ENCODE measurements at places on chromosomes 1 and 21.

GRCh38 chr21:43290421-43291346 is 121.9 kb downstream of the CRYAA start:
- no peaks in the 10 kb centered on the region for H3K36me3 ChIP-seq
- no peak overlapping the region for H3K4me3 ChIP-seq
- H3K4me1 ChIP-seq, result peaks cover 27% of the 10 kb centered on the region
- DNase-seq, result no peak

DNA sequence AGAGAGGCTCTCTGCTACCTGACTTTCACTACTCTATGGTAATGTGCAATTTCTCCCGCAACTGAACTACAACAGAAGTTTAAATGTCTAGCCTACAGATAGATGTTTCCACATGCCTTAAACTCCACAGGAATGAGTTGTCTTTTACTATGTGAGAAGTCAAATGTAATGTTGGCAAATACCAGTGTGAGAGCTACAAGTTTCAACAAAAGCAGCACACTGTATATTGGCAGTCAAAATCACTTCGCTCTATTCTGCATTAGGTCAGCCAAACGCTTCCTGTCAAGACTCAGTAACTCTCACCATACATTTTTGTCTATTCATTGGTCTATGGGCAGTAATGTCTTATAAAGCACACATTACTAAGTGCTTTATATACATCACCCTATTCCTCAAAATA is 41.9 kb downstream of the LUZP1 start:
- H3K4me1 ChIP-seq, result peaks cover 15% of the 10 kb centered on the region
- no peak for DNase-seq
- no peak overlapping the region for H3K4me3 ChIP-seq
- no peaks in the 10 kb centered on the region for H3K27me3 ChIP-seq
- no peak overlapping the region for H3K27ac ChIP-seq
- no peaks in the 10 kb centered on the region for H3K36me3 ChIP-seq

DNA sequence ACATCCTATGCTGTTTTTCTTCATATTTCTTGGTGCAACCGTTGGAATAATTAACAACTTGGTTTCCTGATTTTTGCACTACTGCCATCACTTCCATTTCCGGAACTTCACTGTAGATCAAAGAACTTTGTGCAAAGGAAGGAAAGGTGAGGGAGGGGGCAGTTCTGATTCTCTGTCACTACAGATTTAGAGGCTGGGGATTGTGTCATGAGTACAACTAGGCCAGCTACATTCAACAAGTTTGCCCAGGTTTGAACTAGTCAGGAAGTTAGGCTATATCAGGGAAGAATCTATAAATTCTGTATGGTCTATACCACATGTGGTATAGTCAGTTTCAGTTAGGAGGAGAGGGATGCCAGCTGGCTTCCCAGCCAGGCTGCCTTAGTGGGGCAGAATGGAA is 84.2 kb downstream of the RGL1 start:
- H3K4me3 ChIP-seq, result no peak overlapping the region
- H3K36me3 ChIP-seq, result no peaks in the 10 kb centered on the region
- no peak overlapping the region for H3K27ac ChIP-seq

- H3K27ac ChIP-seq, result no peak overlapping the region
- H3K36me3 ChIP-seq, result no peaks in the 10 kb centered on the region
- H3K27me3 ChIP-seq, result no peaks in the 10 kb centered on the region
- no peak for DNase-seq
- H3K4me1 ChIP-seq, result no peaks in the 10 kb centered on the region
Measured at GRCh38 chr1:179924268-179924667, 30.3 kb upstream of the CEP350 start.

DNA sequence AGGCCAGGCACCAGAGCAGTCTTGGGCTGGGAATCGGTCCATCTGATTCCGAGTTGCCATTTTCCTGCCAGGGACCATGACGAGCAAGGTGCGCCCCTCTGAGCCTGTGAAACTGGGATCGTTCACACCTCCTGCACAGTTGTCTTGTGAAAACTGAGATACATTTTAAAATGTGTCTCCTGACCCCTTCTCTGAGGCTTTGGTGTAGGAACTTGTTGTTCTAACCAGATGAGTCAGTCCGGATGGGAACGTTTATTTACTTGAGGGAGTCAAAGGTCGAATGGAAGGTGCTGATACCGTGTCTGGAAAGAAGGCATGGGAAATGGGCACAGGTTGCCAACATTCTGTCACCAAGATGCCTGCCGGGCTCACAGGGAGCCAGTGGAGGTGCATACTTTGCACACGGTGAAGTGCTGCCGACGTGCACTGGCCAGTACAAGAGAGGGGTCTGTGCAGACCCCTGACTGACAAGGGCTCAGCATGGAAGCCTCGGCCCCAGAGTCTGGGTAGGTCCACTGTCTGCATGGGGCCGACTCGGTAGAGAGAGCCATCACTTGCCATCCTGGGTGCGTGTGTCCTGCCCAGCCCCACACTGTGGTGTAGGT is 7.4 kb upstream of the KCNN3 start:
- H3K27me3 ChIP-seq, result no peaks in the 10 kb centered on the region
- H3K36me3 ChIP-seq, result no peaks in the 10 kb centered on the region
- H3K27ac ChIP-seq, result no peak overlapping the region
- H3K4me1 ChIP-seq, result peaks cover 12% of the 10 kb centered on the region
- H3K4me3 ChIP-seq, result no peak overlapping the region

GRCh38 chr1:96955307-96956012 is 233.9 kb downstream of the PTBP2 start:
- no peak for DNase-seq
- H3K27me3 ChIP-seq, result no peaks in the 10 kb centered on the region
- H3K27ac ChIP-seq, result no peak overlapping the region

DNA sequence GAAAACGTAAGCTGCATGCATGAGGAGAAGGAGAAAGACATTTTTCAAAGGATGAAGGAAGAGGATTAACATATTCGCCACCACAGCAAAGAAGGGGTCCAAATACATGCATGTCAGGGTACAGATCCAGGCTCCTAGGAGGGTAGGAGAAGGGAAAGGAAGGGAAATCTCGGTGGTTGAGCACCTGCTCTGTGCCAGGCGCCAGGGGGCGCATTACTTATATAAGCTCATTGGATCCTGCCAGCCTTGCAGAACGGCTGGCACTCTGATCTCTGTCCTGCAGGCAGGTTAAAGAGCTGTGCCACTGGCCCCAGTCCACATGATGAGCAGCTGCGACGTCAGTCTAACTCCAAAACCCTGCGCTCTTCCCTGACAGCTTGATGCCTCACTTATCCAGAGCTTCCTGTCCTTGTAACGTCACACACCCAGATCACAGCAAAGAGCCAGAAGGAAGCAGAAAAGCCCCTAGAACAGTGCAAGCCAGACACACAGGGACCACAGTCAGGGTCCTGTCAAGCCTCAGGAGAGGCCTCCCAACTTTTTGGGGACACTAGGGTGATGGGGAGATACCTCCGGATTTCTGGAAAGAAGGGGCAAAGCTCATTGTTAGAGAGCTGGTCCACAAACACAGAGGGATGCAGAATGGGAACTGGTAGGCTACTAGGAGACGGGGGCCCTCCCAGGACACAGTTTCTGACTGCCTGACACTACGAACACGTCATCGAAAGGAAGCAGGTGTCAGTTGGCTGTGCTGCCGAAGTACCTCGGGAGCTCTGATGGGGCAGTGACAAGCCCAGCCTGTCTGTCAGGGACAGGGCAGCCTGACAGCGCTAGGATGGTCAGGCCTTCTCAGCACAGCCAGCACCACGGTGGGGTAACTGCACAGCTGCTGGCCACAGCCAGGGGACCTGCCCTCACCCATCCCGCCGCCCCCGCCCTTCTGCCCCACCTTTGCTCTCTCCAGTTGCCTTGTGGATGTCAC is 99.1 kb downstream of the BEND5 start:
- peak; percentile 44 for DNase-seq
- no peaks in the 10 kb centered on the region for H3K36me3 ChIP-seq
- H3K27ac ChIP-seq, result no peak overlapping the region
- no peaks in the 10 kb centered on the region for H3K27me3 ChIP-seq

GRCh38 chr1:233253832-233254331 is 41.6 kb downstream of the PCNX2 start:
- H3K4me3 ChIP-seq, result no peak overlapping the region
- H3K27me3 ChIP-seq, result no peaks in the 10 kb centered on the region
- H3K36me3 ChIP-seq, result no peaks in the 10 kb centered on the region
- H3K4me1 ChIP-seq, result peaks cover 41% of the 10 kb centered on the region
- DNase-seq, result peak; percentile 45

DNA sequence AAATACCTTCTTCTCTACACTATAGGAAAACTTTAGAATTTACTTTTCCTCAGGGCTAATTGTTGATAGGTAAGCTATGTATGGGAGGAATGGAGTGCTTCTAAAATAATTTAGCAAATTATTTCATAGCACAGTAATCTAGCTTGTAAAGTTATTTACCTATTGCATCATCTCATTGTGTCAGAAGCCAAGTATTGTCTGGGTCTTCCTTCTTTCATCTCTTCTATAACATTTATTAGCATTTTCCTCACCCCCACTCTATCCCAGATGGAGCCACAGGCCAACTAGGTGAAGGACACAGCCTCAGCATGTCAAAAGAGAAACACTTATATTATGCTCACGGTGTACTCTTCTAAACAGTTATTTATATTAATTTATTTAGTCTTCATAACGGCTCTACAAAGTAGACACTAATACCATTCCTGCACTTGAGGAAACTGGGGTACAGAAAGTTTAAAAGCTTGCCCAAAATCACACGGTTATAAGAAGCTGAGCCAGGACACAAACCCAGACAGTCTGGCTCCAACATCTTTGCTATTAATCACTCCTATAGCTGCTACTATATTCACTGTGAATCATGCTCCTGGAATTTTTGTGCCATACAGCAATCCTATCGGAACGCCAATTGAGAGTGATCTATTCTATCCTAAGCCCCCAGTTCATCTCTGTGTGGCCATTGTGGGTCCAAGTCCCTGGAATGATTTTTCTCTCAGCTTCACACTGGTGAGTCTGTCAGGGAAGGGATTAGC is 43.1 kb downstream of the OR10J5 start:
- no peaks in the 10 kb centered on the region for H3K36me3 ChIP-seq
- no peaks in the 10 kb centered on the region for H3K27me3 ChIP-seq
- no peak overlapping the region for H3K27ac ChIP-seq
- no peak overlapping the region for H3K4me3 ChIP-seq
- H3K4me1 ChIP-seq, result no peaks in the 10 kb centered on the region

DNA sequence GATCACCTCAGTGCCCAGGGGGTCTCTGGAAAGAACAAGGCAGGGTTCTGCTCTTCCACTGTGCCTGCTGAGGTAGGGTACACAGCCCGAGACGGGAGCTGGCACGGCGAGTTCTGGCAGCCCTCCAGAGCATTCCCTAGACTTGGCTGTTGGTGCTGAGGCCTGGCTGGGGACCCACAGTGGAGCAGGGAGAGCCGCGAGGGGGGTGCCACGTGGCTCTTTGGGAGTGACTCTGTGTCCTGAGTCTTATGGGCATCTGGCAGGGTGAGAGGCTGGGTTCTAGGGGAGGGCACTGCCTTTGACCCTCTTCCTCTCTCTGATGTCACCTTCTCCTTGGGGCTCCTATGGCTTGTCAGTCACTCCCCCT is 336.4 kb downstream of the CAMTA1 start:
- no peak for DNase-seq
- no peaks in the 10 kb centered on the region for H3K36me3 ChIP-seq
- H3K27me3 ChIP-seq, result no peaks in the 10 kb centered on the region
- no peak overlapping the region for H3K27ac ChIP-seq
- no peaks in the 10 kb centered on the region for H3K4me1 ChIP-seq

- H3K4me3 ChIP-seq, result no peak overlapping the region
- no peak for DNase-seq
- no peaks in the 10 kb centered on the region for H3K27me3 ChIP-seq
- H3K4me1 ChIP-seq, result peaks cover 59% of the 10 kb centered on the region
- H3K36me3 ChIP-seq, result no peaks in the 10 kb centered on the region
- H3K27ac ChIP-seq, result peak overlapping the region; percentile 28
Measured at GRCh38 chr1:201501144-201501543, 5.8 kb downstream of the CSRP1 start.

DNA sequence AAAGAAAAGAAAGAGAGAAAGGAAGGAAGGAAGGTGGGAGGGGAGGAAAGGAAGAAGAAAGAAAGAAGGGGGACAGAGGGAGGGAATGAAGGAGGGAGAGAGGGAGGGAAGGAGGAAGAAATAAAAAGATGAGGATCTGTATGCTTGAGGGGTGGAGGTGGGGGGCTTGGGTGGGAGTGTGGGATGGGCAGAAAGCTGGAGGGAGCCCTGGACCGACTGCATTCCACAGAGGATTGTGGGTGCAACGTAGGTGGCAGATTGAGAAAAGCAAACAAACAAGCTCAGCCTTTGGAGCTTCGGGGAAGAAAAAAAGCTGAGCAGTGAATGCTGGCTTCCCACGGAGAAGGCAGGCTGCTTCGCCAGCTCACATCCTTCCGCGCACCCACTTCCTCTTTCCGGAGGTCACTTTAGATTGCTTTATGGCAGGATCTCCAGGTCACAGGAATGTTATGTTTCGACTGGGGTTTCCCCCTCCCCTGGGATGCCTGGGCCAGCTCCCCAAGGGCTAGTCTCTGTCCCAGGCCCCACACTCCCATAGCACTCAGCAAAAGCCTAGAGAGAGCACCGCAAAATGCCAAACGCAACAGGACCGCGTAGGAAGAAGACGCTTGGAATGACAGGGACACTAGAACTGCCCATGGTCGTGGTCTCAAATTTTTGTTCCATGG is 20.7 kb upstream of the LGALS8 start:
- peak overlapping the region; percentile 95 for H3K27ac ChIP-seq
- H3K27me3 ChIP-seq, result no peaks in the 10 kb centered on the region
- no peaks in the 10 kb centered on the region for H3K36me3 ChIP-seq
- peaks cover 43% of the 10 kb centered on the region for H3K4me1 ChIP-seq
- peak; percentile 93 for DNase-seq

GRCh38 chr1:66282343-66282852 is 251.6 kb upstream of the SGIP1 start:
- no peaks in the 10 kb centered on the region for H3K27me3 ChIP-seq
- H3K4me3 ChIP-seq, result no peak overlapping the region
- DNase-seq, result no peak
- H3K27ac ChIP-seq, result no peak overlapping the region
- H3K4me1 ChIP-seq, result no peaks in the 10 kb centered on the region

DNA sequence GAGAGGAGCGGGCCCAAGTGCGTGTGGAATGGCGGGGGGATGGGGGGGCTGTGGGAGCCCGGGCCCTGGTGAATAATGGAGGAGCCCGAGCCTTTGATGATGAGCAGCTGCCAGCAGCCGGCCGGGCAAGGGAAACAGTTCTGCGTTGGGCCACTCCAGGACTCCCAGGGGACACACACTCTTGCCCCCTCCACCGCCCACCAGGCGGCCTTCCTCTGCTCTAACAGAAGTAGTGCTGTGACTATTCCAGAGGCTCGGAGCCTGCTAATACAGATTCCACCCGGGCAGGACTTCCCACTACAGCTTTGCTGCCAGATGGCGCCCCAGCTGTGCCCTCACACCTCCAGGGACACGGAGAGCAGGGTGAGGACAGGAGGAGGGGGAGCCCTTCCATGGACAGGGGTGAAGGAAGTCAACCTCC is 48.2 kb upstream of the LRP8 start:
- H3K4me1 ChIP-seq, result peaks cover 9% of the 10 kb centered on the region
- H3K36me3 ChIP-seq, result no peaks in the 10 kb centered on the region
- no peaks in the 10 kb centered on the region for H3K27me3 ChIP-seq
- no peak overlapping the region for H3K4me3 ChIP-seq
- no peak for DNase-seq

GRCh38 chr21:16239659-16240265 is 510.0 kb downstream of the USP25 start:
- no peaks in the 10 kb centered on the region for H3K36me3 ChIP-seq
- H3K4me3 ChIP-seq, result no peak overlapping the region
- no peak overlapping the region for H3K27ac ChIP-seq
- DNase-seq, result no peak

Measured in Caco-2 (cell line).